ENCODE measurements at places on chromosomes 4 and X.
A peak's percentile ranks its signal among the peaks of the same experiment; 100 is the strongest.

GRCh38 chr4:152996111-152996571 lies 60.0 kb downstream of the FHDC1 start:
- DNase-seq, result no peak

GRCh38 chrX:38599796-38600755 lies 38.7 kb downstream of the TSPAN7 start:
- no peak for DNase-seq

DNA sequence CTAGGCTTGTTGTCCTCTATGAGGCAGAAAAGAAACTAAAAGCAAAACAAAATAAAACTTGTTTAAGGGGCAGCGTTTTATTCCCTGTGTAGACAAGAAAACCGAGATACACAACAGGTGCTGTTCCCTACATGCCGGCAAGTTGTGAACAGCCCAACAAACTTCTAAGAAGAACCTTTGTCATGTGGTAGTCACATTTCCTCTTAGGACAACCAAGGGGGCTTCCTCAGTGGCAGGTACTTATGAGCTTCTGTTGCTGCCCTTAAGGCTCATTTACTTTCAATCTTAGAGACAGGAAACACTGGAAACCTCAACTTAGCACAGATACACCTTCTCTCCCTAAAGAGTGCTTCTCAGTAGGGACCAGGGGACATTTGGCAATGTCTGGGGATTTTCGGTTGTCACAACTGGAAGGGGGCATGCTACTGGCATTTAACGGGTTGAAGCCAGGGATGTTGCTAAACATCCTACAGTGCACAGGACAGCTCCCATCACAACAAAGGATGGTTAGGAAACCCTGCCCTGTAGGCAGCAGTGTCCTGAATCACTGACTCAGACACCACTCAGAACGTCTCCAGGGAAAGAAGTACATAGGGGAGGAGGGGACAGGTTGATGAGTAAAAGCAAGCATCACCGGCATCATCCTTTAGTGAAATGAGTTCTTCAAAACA lies 111.0 kb downstream of the ASB9 start:
- DNase-seq, result no peak

DNA sequence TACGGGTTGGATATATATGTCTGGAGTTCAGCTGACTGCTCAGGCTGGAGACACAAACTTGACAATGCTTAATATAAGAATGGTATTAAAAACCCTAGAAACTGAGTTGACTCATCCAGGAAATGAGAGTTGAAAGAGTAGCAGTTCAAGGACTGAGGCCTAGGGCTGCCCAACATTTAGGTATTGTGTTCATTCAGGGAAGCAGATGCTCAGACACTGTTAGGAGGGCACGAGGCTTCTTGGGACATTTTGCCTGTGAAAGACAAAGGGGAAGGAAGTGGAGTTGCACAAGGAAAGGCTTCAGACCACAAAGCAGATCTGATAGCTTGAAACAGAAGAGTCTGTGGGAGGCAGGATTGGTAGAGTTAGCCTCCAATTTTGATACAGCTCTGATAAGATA lies 52.0 kb upstream of the HS3ST1 start:
- DNase-seq, result peak; percentile 11

DNA sequence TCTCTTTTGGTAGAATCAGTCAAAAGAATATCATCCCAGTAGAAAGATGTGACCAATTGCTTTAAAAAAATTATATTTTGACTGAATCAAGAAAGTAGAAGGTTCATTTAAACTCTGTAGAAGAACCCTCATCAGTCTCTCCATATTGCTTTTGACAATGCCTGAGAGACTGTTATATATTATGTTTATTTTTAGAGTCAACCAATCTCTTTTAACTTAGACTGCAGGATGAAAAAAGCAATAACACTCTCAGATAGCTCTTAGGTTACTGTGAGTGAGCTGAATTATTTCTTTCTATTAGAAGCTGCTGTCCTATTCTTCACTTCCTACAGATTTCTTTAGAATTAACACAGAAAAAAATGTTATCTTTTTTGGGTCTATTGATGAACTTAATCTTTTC lies 38.1 kb downstream of the GALNTL6 start:
- no peak for DNase-seq

DNA sequence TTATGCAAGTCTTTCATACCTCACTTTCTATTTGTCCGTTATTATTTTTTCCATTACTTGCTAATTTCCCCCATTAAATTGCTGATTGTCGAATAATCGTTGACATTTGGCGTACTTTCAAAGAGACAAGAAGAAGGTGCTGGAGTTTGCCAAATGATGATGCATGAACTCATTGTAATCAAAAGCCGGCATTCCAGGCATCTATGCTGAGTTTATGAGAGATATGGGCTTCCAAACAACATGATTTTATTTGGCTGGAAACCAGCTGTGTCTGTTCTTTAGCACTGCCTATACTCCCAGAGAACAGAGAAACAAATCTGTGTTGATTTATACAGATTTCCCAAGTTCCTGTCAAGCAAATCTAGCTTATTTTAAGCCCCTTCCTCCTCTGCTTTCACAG lies 80.8 kb upstream of the RPS6KA3 start:
- peak; percentile 61 for DNase-seq

DNA sequence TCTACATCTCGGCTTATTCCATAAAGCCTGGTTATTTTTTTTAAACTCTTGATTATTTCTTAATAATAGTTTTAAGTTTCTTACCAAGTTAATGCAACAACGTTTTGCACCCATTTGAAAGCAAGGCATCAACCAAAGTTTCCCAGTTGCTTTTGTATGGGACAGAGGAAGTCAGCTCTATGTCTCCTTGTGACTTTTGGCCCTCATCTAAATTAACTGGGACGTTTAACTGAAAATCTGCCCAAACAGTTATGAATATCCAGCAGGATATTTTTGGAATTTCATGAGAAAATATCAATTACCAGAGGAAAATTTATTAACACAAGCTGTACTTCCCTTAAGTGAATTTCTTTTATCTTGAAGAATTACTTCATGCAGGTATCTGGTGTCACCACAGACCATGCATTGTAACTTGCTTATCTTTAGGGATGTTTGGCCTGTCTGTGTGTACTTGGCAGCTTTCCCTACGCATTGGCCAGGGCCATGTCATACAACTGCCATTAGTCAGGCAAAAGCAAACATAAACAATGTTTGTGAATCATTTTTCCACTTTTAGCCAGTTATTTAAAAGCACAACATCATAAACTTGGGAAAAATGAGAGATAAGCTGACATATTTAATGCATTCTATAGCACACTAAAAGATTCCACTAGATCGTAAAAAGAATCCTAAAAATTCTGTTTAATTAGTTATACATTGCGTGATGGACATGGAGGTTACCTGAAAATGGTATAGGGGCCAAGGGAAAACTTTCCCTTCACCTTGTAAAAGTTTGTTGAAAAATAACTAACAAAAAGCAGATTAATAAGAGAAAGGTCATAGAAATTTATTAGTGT lies 101.4 kb upstream of the PDE5A start:
- peak; percentile 98 for DNase-seq

GRCh38 chr4:180766944-180767729 lies 1476.1 kb upstream of the TENM3 start:
- DNase-seq, result no peak

DNA sequence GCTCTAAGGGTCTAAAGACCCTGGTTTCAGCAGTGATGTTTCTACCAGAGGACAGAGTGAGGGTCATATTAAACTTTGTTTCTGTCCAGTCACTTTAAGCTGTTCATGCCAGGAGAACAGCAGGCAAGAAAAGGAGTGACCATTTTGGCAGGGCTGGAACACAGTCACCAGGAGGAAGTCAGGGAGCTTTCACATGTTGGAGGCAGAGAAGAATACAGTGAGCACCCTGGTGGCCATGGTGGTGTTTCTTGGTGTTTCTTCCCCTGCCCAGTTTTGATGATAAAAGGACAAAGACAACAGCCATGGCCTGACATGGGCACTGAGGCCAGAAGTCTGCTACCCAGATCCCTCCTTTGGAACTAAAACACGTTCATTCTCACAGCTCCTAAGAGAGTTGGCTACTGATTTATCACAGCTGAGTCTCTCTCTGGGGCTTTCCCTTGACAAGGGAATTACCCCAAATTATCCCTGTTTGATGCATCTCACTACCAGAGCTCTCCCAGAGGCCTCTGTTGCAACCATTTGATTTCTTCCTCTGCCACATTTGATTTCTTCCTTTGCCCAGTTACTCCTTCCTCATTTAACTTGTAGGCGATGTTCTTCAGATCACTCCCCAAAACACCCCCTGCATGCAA lies 106.4 kb upstream of the NWD2 start:
- DNase-seq, result no peak

DNA sequence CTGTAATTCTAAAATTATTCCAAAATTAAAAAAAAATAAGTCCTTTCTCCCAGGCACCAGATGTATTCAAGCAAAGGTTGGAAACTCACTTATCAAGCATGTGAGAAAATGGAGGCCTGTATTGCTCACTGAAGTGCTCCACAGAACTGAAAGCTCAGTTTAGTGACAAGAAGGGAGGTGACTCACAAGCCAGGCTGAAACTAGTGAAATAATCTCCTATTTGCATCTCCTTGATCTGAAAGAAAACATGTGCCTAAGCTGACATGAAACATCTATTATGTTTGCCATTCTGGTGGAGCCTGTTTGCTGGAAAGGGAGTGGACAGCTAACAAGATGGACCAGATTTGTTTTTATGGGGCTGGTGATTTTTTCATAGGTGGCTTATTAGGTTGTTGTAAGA lies 54.0 kb upstream of the AMELX start:
- DNase-seq, result peak; percentile 77

DNA sequence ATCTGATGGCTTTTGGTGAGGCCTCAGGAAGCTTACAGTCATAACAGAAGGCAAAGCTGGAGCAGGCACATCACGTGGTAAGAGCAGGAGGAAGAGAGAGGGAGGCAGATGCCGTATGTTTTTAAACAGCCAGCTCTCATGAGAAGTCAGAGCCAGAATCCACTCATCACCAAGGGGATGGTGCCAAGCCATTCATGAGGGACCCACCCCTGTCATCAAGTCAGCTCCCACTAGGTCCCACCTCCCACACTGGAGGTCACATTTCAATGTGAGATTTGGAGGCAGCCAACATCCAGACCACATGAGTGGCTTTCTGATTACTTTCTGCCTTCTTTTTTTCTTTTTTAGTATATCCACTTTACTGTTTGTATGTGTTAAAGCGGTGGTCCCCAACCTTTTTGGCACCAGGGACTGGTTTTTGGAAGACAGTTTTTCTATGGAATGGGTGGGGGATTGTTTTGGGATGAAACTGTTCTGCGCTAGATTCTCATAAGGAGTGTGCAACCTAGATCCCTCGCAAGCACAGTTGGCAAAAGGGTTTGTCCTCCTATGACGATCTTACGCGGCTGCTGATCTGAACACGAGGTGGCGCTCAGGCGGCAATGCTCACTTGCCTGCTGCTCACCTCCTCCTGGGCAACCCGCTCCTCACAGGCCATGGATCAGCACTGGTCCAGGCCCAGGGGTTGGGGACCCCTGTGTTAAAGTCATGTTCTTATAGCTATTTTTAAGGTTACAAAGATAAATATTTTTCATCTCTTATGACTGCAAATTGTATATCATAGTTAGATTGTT lies 61.7 kb downstream of the SLIT2 start:
- DNase-seq, result no peak

GRCh38 chr4:123443401-123444289 lies 47.0 kb downstream of the SPRY1 start:
- DNase-seq, result peak; percentile 21

DNA sequence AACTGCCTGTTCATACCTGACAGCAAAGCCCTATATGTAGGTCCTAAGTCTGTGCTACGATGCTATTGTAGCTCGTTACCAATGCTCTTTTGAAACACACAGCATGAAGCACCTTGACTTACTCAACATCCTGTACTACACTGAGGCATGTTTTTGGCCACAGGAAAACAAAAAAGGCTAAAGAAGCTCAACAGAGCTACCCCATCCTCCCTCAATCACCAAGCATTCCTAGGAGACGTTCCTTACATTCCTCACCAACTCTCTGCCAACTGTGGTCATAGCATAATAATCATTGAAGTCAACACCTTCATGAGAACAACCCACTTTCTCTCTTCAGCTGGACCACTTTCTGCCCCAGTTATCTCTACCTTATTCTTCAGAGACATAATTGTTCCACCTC lies 73.7 kb upstream of the SLC25A43 start:
- DNase-seq, result no peak

DNA sequence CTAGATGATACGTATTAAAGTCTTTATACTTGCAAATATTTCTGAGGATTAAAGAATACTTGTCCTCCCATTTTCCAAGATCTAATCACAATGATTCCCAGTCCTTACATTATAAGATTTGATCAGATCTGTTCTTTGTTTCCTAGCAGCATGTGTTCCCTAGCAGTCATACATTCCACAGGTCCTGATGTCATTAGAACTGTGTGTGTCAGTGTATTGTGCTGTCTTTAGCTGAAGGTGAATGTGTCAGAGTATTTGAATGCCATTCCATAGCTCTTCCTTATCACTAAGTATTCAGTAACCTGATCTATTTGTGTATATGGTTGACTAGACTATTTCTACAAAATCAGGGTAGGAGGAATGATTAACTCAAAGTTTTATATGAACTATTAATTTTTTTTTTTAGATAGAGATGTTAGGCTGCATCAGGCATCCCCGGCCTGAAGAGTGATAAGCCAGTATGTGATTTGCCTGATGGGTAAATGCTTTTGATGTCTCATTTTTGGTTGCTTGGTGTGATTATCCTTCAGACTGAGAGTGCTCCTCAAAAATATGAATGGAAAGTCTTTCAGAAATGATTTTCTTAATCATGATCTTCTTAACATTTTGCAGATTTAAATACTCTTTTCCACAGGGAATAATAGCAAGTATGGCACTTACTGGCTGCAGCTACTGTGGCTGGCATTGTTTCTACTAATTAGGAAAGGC lies 4.4 kb downstream of the ADGRL3 start:
- peak; percentile 52 for DNase-seq

DNA sequence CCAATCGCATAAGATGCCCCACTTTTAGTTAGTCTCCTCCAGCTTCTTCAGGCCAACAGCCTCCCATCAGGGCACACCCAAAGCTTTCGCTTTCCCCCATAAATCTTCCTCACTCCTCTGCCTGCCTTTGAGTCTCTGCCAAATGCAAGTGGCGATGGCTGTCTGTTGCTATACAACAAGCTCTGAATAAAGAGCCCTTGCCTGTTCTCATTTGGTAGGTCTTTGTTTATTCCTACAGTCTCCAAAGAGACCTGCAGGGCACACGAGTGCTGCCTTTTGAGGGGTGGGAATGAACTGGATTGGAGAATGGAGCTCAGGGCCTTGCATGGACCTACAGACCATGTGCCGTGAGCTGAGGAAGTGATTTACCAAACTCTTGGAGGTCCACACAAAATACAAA lies 52.2 kb upstream of the SOD3 start:
- DNase-seq, result no peak

GRCh38 chr4:17112292-17112659 lies 213.8 kb upstream of the LDB2 start:
- no peak for DNase-seq

GRCh38 chrX:115689931-115690330 lies 129.0 kb downstream of the PLS3 start:
- peak; percentile 9 for DNase-seq
